ENCODE measurements at places on chromosomes 6 and 20.

- DNase-seq = no peak
Observed at GRCh38 chr20:34689486-34689885, 12.6 kb upstream of the PIGU start.

- no peak for DNase-seq
Observed at GRCh38 chr6:1385129-1386037, 4.0 kb upstream of the FOXF2 start.

DNA sequence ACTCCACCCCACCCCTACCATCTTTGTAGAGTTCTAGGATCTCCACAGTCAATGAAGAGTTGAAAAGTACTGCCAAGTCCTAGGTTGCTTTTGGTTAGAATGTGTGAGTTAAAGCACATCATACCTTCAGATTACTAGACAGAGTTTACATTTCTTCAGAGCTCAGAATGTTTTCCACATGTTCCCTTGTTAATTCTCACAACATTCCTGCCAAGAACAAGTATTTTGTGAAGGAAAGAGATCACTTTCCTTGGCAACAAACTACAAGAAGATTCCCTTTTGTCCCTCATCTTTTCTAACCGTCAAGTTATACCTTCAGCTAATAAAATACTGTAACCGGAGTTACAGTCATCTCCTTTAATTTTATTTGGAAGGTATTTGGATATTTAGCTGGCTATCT lies 266.8 kb downstream of the ZFAND3 start:
- DNase-seq = no peak

- no peak for DNase-seq
Observed at GRCh38 chr6:52976591-52977035, 18.5 kb downstream of the GSTA4 start.

DNA sequence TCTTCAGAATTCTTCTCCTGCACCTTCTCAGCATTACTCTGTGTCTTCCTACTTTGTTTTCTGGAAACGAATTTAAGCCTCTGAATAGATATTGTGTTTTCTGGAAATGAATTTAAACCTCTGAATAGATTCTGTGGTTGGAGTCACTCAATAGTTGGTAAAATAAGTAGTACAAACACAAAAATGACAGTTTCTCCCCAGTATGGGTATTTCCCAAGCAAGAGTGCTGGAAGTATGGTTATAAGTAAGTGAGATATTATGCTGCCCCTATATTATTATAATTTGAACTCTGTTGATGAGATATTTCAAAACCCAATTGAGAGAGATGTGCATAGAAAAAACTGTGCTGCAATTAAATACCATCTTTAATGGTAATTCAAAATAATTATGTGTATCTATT lies 94.9 kb downstream of the TINAG start:
- no peak for DNase-seq

- DNase-seq = no peak
Observed at GRCh38 chr6:54217018-54217417, 91.2 kb upstream of the TINAG start.

DNA sequence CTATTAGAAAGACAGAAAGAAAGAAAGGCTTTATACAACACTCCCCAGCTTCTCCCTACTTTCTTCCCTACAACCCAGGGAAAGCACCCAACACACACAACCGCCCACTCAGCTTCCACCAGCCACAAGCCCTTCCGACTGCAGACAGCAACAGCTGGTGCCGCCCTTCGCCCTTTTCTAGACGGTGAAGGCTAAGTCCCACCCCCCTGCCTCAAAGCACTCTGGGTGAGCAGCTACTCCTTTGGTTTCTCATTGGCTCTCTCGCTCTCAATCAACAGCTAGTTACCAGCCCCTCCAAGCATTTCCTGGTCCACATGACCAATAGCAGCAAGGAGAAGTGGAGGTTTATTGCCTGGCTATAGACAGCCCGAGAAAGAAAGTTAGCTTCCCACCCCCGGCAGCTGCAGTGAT lies 230.1 kb upstream of the MOCS1 start:
- no peak for DNase-seq

Measured in stimulated activated CD4-positive, alpha-beta T cell treated with anti-CD3 and anti-CD28 coated beads, Interleukin-12 subunit alpha, Interleukin-12 subunit beta, amount 100 ng/mL, for 24 hours (primary cell).